ENCODE measurements at places on chromosomes 7 and 10.

DNA sequence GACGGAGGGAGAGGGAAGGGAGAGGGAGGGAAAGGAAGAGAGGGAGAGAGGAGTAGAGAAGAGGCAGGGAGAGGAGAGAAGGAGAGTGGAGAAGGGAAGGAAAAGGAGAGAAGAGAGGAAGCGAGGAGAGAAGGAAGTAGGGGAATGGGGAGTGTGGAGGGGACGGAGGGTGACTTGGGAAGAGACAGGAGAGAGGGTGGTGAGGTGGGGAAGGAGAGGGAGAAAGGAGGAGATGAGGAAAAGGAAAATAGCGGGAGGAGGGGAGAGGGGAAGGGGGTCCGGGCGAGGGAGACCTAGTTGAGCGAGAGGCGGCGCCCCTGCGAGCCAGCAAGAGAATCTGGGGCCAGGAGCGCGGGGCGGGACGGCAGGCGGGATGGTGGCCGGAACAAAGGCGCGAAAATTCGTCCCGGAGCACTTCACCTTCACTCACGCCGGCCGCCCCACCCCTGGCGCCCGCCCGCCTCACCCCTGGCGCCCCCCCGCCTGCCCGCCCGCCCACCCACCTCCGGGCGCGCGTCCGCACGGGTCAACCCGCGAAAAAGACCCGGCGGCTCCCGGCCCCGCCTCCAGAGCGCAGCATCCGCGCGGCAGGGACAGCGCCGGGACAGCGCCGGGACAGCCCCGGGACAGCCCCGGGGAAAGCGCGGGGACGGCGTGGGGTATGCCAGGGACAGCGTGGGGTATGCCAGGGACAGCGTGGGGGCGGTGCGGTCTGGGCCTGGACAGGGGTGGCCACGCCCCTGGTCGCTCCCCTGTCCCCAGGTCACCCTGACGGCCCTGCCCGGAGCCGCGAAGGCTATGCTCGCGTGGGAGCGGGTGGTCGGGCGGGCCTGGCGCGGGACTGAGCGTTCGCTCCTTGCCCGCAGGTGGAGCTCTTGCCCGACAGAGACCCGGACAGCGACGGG lies 4.2 kb downstream of the VSTM2A start:
- no peak for DNase-seq

DNA sequence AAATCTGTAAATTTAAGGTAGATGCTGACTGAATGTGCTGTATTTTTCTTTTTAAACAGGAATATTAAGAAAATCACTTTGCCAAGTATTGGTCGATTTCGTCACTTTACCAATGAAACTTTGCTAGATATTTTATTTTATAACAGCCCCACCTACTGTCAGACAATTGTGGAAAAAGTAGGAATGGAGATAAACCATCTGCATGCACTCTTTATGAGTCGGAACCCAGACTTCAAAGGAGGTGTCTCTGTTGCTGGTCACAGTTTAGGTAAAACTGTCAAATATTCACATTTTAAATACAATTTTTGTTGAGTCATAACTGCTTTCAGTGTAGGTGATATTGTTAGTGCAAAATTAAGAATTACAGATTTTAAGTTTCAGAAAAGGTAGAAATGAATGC lies 25.2 kb downstream of the SEC23IP start:
- DNase-seq, result peak; percentile 24

GRCh38 chr7:21718391-21718790 lies 175.6 kb downstream of the DNAH11 start:
- DNase-seq, result no peak

GRCh38 chr10:86288695-86289576 lies 77.7 kb downstream of the GRID1 start:
- no peak for DNase-seq

GRCh38 chr7:151752816-151753595 lies 123.9 kb downstream of the PRKAG2 start:
- no peak for DNase-seq

DNA sequence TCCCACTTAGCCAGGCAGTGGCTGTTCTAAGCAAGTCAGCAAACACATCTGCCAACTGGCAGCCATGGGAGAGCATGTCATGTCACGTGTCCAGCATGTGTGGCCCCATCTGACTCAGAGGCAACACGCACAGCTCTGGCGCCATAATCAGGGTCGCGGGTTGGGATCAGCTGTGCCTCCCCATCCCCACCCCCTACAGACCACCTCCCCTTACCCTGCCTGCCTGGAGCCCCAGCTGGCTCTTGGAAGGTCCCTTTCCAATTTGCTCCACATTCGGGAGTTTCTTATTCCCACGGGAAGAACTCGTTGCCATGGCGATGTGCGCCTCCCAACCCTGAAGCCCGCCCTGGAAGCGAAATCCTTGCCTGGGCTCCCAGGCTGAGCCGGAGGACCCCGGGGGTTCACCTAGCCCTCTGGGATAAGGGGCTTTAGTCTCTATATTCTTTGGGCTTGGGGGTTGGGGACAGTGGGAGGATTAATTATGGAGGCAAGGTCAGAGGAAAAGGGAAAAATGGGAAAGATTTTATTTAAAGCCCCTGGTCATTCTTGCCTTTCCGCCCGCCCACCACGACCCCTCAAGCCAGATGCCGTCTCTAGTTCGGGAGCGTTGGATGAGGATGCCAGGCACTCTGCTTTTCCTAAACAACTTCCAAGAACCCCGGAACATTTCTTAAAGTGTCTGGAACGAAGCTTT lies 283.7 kb downstream of the ZEB1 start:
- DNase-seq, result no peak

- peak; percentile 72 for DNase-seq
Measured at GRCh38 chr10:15841696-15842095, 18.6 kb downstream of the MINDY3 start.

GRCh38 chr7:4065190-4065589 lies 616.9 kb upstream of the FOXK1 start:
- DNase-seq, result no peak

DNA sequence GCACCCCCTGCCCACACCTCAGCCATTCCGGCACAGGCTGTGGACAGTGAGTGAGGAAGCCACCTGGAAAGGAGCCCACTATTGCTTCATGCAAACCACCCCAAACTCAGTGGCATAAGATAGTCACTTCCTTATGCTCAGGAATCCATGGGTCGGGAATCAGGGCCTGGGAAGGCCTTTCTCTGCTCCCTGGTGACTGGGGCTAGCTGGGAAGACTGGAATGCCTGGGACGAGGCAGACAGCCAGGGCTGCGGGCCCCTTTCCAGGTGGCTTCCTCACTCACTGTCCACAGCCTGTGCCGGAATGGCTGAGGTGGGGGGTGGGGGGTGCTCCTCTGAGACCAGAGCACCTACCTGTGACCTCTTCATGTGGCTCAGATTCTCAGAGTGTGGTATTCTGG lies 74.1 kb upstream of the GRB10 start:
- no peak for DNase-seq

DNA sequence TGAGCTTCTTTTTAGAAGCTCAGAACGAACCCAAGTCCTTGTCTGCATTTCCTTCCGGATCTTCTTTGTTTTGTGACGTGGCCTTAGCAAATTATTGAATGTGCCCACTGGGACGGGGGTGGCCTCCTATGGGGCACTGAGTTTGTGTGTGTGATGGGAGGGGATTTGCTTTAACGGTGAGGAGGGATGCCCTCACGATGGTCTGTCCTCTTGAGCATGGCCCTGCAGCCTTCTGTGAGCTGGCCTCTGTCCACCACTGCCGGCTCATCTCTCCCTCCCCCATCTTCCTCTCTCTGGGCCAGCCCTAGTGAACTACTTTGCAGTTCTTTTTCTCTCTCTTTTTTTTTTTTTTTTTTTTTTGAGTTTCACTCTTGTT lies 62.9 kb upstream of the MKRN1 start:
- no peak for DNase-seq

GRCh38 chr10:117640406-117640805 lies 97.9 kb downstream of the EMX2 start:
- no peak for DNase-seq

DNA sequence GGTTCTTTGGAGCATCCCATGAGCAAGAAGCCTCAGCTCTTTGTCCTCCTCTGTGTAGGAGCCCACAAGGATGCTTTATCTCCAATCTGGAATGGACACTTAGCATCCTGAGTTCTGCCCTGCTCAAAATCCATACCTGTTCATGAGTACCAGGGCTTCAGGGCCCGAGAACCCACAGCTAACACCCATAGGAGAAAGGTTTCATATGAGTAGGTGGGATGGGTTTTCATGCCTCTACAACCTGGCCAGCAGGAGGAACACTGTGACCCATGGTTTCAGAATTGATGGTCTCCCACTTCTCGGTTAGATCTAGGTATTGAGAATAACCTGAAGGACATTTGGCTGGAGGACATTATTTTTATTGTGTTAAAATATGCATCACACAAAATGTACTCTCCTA lies 57.8 kb downstream of the TBXAS1 start:
- DNase-seq, result no peak

GRCh38 chr10:63169624-63170023 lies 36.5 kb downstream of the NRBF2 start:
- no peak for DNase-seq

GRCh38 chr7:49666764-49667163 lies 106.7 kb upstream of the VWC2 start:
- no peak for DNase-seq

DNA sequence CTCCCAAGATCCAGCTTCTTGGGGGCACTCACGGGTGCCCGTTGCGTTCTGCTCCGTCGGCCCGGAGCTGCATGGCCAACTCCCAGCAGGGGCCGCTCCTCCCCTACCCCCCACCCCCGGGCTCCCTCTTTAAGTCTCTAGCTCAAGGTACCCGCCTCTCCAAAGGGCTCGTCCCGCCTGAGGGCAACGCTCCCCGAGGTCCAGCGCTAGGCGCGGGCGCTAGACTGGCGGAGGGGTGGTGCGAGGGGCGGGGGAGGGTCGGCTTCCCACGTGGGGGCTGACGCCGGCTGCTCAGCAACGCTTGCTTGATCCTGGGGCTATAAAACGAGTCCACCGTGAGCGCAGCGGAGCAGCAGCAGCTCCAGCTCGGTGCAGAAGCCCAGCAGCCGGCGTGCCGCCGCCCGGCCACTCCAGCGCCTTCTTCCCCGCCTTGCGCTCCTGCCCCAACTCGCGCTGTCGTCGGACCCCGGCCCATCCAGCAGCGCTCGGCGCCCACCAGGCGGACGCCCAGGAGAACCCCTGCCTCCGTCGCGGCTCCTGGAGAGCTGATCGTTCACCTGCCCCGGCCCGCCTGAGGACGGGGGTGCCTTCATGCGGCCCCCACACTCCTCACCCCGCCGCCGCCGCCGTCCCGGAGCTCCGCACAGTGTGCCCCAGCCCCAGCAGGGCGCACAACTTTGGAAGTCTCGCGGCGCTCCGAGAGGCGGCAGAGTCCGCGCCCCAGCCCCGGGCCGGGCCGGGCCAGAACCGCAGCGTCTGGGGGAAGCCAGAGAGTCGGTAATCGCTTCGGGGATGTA lies at the start of gene ADRA2A:
ADRA2A (plus strand) TSS at position 348 of the 797 bp plus-strand sequence. CDS start 968 bp downstream, outside the sequence.
- peak; percentile 62 for DNase-seq

DNA sequence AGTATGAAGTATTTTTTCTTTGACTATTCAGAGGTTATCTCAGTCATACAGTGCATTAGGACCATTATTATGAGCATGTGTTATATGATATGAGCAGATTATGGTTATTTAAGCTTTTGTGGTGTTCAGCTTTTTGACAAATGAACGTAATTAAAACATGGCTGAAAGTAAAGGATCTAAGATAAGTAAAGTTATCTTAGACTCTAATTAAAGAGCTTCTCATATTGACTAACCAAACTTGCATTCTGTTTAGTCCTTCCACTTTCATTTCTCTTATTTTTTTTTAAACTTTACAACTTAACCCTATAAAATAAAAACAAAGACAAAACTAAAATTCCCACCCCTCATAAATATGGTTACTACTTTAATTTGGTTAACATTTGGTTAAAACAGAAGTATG lies 6.9 kb upstream of the GPR85 start:
- DNase-seq, result peak; percentile 41

GRCh38 chr7:80273327-80273726 lies 138.7 kb downstream of the GNAI1 start:
- DNase-seq, result no peak

- DNase-seq, result peak; percentile 74
Measured at GRCh38 chr10:114879541-114880158, 58.1 kb downstream of the FHIP2A start.

DNA sequence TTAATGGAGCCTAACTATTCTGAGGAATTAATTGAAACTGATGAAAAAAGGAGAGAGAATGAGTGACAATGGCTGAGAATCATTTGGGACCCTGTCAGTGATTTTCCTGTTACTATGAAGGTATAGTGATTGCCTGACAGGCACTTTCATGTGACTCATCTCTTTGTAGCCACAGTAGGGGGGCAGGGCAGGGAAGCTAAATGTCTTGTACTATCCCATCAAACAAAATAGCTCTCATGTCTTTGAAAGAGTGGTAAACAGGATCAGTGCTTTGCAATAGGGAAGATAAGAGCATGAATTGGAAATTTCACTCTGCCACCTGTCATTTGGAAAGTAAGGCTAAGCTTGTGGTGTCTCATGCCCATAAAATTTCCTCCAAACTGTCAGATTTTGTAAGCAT lies 94.5 kb upstream of the GSDME start:
- DNase-seq, result peak; percentile 9

DNA sequence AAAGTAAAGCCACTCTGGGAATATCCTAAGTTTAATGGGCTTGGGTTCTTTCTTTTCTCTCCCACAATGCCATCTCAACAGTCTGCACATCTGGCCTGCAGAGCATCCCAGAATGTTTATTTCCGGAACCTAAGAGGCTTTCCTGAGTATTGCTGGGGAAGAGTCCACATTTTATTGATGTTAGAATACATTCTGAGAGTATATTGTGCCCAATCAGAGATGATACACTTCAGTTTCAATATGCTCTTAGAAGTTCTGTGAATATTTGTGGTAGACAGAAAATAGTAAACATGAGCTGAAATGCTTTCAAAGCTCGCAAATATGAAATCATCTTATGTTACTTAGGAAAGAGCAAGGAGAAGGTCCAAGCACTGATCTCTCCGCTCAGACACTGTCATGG lies 200.6 kb downstream of the TWIST1 start:
- DNase-seq, result no peak

DNA sequence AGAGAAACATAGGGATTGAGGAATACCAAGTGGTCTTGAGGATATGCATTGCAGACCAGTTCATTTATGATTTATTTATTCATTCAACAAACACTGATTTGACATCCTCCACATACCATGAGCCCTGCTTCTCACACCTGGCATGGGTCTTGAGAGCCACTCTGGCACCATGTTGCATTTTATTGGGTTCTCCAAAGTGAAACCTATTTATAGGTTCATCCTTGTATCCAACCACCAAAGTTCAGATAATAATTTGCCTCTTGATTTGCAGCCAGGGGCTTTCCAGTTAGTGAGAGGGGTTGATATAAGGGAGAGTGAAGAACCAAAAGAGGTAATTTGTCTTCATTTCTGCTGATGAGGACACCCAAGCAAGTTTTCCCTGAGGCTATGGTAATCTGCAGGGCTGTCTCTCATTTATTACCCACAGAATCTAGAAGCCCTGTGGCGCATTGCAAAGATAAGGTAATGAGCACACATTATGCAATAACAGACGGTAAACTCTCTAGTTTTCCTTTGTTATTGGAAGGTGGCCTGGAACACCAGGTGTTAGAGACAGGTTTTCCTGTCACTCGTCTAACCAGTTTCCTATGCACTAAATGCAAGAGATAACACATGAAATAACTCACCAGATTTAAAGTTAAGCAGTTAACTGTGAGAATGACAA lies 28.8 kb upstream of the ICA1 start:
- DNase-seq, result peak; percentile 24
